Fibroblast of the conjunctiva (primary cell): ENCODE measurements at places on chromosomes 2 and 18.

- DNase-seq: no peak
Measured at GRCh38 chr2:237160271-237160919, 74.7 kb downstream of the COPS8 start.

GRCh38 chr2:46979571-46979979, 64.0 kb upstream of the MCFD2 start:
- DNase-seq: no peak

DNA sequence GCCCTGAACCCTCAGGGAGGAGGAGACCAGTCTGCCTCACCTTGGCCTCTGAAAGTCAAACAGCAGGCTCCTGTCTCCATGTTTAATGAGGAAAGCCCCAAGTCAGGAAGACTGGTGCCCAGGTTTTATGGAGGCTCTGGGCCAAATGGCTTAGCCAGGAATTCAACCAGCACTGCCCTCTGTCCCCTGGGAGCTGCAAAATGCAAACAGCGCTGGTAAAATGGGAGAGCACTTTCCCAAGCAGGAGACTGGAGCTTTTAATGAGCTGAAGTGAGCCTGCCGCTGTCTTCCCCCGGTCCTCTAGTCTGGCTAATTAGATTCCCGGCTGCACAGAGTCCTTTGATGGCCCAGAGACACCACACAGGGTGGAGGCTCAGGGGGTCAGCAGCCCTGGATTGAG, 276.0 kb upstream of the TRIB2 start:
- DNase-seq: no peak

- no peak for DNase-seq
Measured at GRCh38 chr18:79071037-79071436, 1.8 kb downstream of the ATP9B start.

DNA sequence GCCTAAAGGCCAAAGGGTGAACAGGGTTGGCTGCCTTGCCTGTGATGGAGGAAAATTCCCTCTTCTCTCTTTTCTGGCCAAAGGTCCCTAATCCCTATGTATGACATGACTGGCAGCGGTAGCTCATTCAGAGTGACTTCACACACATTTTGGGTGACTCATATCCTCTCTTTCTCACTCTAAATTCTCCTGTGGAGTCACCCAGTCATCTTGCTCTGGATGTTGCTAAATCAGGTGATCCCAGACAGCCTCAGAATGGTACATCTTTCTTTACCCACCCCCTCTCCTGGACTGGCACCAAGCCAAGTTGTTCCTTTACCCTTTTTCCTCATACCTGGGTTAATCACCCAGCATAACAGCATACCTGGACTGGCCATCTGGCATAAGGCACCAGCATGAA, 77.2 kb downstream of the NEURL3 start:
- DNase-seq: peak; percentile 22

- no peak for DNase-seq
Measured at GRCh38 chr2:142588269-142588668, 289.2 kb upstream of the KYNU start.

DNA sequence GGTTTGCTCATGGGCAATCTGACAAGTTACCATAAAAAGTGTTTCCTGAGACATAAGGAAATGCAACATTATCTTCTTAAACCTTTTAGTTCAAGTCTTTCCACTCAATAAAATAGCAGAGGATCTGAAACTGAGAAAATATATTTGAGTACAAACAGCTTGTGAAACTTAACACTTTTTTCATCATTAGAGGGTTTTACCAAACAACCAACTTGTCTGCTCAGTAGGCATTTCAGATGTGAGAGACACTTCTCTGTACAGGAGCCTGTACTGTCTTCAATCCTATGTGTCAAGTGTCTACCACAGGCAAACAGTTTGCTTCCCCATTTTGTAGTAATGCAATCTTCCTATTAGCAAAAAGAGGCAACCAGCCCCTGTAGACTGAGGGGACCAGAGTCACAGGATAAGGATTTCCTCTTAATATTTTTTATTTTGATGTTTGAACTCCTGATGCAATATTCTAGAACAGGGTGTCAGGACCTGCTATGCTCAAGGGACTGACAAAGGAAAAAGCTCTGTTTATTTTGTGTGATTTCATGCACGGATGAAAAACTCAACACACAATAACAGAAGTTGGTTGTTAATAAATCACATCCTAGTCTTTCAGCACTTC, 159.1 kb upstream of the LHCGR start:
- no peak for DNase-seq
